ENCODE measurements at places on chromosomes 7 and 10.

DNA sequence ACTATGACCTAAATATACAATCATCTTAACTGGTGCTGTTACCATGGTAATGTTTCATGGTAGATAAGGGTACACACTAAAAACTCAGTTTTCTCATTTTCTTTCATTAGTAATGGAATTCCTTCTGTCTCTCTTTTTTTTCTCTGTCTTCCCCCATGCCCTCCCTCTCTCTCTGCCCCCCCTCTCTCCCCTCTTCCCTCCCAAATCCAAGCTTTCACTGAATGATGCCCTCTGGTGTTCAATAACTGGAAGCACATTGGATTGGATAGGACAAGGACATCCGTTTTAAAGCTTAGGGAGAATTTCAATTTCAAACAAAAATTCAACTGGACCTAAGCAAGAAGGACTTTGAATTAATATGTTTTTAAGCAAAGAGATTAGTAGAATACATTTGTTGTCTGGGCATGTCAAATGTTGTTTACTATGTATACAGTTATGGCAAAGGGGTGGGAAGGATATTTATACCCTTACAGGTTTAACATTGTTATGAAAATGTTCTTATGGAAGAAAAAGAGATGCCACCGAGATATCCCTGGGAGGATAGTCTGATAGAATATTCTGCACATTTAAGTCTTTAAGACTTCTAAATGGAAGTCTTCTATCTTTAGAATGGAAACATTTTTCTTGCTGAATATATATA lies 6.1 kb downstream of the CHRM2 start:
- DNase-seq: no peak

- no peak for DNase-seq
Observed at GRCh38 chr7:84714765-84715164, 472.1 kb downstream of the SEMA3D start.

GRCh38 chr10:104256335-104256961 lies 1.8 kb downstream of the GSTO1 start:
- DNase-seq: no peak

GRCh38 chr7:45136106-45137060 lies 21.2 kb upstream of the RAMP3 start:
- DNase-seq: no peak

- DNase-seq: no peak
Observed at GRCh38 chr7:126079151-126079550, 1149.5 kb upstream of the POT1 start.

- DNase-seq: no peak
Observed at GRCh38 chr10:124579011-124579399, 117.4 kb downstream of the LHPP start.

Data from stimulated activated CD8-positive, alpha-beta memory T cell treated with anti-CD3 and anti-CD28 coated beads, Interleukin-4, amount 100 ng/mL, for 1 hour (primary cell).